ENCODE measurements at places on chromosomes 2 and 18. TPM values are rescaled to one million over a fixed set of nuclear protein-coding genes. Genes with fewer than 3 reads are reported as not detected.

GRCh38 chr2:124778076-124778475 is 753.0 kb downstream of the CNTNAP5 start:
- DNase-seq = no peak
- H3K27ac ChIP-seq = no peak overlapping the region
- H3K36me3 ChIP-seq = no peaks in the 10 kb centered on the region

- no peak overlapping the region for H3K4me3 ChIP-seq
- no peaks in the 10 kb centered on the region for H3K27me3 ChIP-seq
- H3K27ac ChIP-seq = no peak overlapping the region
- no peaks in the 10 kb centered on the region for H3K4me1 ChIP-seq
- no peak for DNase-seq
Measured at GRCh38 chr2:161796192-161796591, 172.0 kb downstream of the SLC4A10 start.

DNA sequence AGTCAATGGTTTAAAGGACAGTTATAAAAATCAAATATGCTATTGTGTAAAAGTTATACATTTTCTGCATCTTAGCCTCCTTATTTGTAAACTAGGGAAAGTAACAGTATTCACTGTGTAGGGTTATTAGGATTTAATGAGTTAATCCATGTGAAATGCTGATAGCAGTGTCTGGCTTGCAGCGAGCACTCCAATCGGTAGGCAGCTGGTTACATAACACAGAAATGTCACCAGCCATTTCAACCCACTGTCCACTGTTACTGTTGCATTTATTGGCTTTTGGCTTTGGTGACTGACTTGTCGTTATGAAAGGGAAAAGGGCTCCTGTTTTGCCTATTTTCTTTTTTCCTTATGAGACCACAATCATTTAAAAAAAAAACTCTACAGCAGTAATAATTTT is 38.9 kb downstream of the ID2 start:
- H3K36me3 ChIP-seq = no peaks in the 10 kb centered on the region
- DNase-seq = no peak
- H3K27me3 ChIP-seq = no peaks in the 10 kb centered on the region
- H3K27ac ChIP-seq = no peak overlapping the region

Gene TWIST2
- not detected for total RNA-seq

Gene SATB2
- 0.49 TPM for total RNA-seq

Measured in naive thymus-derived CD8-positive, alpha-beta T cell (primary cell).